ENCODE measurements at places on chromosomes 2 and 18.

- no peak for DNase-seq
These were observed 38.8 kb downstream of the INHBB start for GRCh38 chr2:120384486-120385354.

- no peak for DNase-seq
These were observed 68.6 kb downstream of the KCNS3 start for GRCh38 chr2:17947113-17947512.

- no peak for DNase-seq
These were observed 48.7 kb downstream of the TTC39C start for GRCh38 chr18:24063121-24063731.

- DNase-seq: no peak
These were observed at the start of gene LIMS2 for GRCh38 chr2:127675331-127676261. TSS of gene LIMS2 (minus strand) at chr2:127675530. CDS start at chr2:127675024, 506 bp downstream.

DNA sequence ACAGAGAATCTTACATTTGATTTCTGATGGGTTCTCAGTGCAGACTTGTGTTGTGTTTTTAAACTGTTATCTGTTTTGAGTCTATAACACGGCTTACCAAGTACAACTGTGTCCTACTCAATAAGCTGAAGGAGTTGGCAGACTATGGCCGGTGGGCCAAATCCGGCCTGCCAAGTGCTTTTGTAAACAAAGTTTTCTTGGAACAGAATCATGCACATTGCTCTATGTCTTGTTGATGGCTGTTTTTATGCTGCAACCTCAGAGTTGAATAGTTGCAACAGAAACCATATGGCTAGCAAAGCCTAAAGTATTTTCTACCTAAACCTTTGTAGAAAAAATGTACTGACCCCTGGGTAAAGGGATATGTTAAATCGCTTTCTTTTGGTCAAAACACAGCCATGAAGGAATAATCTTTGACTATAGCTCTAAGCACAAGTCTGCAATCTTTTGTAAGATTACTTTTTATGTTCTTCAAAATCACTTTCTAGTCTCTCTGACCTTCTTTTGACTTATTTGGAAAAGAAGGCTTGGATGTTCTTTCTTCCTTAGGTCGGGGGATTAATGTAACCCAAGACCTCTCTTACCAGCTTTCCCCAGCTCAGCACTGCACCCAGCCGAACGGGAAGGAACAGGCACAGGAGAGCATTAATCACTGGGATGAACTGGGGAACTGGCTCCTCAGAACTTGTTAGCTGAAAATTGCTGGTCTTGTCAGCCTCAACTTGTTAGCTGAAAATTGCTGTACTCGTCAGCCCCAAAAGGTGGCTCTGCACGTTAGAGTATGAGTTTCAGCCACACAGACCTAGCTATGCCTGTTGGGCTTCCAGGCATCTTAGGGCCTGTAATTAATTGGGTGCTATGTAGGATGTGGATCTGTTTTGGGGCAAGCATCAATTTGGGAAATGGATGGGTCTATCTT is 75.4 kb downstream of the CD8B2 start:
- DNase-seq: no peak

- no peak for DNase-seq
These were observed 137.9 kb upstream of the PARD3B start for GRCh38 chr2:204407204-204408014.

DNA sequence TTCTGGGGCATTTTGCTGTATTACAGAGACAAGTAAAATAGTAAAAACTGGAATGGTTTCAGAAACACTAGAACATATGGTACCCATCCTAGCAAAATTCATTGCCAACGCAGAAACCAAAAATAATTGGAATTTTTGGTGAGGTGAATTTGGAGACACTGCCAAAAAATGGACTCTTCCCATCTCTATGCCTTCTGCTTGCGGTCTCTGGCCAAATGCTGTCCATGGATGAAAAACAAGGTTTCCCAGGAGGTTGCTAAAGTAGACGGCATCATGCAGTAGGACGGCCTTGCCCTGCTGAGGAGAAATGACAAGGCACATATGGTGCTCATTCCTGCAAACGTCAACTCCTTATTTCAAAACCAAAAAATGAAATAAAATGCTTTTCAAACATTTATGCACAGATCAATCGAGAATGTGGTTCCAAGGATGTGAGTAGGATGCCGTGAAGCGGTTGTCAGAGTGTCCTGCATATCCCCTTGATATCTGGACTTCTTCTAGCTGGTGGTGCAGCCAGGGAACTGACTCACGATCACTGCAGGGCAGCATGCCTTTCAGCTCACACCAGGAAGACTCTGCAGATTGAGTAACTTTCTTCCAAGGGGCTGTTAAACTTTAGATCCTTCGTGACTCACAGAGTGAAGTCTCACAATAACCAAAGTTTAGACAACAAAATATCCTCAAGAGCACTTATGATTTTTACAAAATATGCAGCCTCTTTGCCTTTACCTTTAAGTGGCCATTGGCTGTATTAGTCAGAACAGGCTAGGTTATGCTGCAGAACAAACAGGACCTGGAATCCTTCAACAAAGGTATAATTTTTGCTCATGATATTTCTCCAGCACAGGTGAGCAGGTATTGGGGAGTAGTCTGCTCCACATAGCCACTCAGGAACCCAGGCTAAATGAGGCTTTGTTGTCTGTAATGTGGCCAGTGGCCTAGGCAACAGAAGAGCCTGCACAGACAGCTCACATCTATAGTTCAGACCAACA is 149.4 kb upstream of the NDUFV2 start:
- no peak for DNase-seq

- DNase-seq: no peak
These were observed 205.8 kb downstream of the SEPTIN10 start for GRCh38 chr2:109408043-109408335.

GRCh38 chr2:232689152-232689910 is 7.8 kb upstream of the GIGYF2 start:
- no peak for DNase-seq

GRCh38 chr2:190927301-190927700 is 46.7 kb downstream of the GLS start:
- no peak for DNase-seq

GRCh38 chr18:29874519-29875098 is 1167.9 kb downstream of the DSC3 start:
- no peak for DNase-seq

DNA sequence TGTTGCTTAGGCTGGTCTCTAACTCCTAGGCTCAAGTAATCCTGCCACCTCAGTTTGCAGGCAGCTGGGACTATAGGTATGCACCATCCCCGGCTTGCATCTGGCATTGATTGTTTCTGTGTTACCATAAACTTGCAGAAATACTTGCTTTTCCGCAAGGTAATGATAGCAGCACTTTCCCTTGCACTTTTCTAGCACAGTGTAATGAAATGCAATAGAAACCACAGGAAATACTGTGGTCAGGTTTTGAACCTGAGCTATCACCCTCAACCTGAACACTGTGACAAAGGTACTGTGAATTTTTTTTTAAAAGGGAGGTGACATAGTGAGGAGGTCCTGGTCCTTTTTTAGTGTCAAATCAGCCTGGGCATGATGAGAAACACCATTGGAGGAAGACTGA is 38.3 kb downstream of the DHRS9 start:
- DNase-seq: no peak

DNA sequence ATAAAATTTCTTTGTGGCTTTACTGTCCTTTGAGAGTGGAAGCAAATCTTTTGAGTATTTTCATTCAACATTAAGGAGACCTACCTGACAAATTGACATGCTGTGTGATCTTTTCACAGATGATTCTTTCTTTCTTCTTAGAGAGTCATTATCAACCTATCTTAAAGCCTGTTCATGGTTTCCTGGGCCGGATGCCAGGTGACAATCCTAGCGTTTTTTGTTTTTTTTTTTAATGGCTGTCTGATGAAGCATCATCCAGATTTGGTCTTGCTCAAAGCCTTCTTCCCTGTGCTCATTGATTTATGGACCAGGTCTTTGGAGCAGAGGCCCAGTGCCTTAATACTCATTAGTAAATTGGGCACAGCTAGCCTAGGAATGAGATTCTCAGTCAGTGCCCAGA is 9.8 kb upstream of the MGAT5 start:
- DNase-seq: no peak

DNA sequence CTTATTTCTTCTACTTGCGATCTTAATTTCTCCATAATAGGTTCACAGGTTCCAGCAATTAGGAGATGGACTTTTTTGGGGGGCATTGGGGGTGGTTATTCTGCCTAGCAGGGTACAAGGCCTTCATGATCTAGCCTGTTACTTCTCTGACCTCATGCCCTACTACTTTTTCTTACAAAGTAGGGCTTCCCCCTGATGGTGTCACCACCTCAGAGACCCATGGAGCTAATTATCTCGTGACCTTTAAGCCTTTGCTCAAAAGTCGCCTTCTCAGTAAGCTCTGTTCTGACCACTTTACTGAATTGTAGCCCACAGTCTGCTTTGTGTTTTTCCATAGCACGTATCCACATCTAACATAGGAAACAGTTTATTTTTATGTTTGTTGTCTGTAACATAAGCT is 458.0 kb downstream of the PARD3B start:
- DNase-seq: no peak

DNA sequence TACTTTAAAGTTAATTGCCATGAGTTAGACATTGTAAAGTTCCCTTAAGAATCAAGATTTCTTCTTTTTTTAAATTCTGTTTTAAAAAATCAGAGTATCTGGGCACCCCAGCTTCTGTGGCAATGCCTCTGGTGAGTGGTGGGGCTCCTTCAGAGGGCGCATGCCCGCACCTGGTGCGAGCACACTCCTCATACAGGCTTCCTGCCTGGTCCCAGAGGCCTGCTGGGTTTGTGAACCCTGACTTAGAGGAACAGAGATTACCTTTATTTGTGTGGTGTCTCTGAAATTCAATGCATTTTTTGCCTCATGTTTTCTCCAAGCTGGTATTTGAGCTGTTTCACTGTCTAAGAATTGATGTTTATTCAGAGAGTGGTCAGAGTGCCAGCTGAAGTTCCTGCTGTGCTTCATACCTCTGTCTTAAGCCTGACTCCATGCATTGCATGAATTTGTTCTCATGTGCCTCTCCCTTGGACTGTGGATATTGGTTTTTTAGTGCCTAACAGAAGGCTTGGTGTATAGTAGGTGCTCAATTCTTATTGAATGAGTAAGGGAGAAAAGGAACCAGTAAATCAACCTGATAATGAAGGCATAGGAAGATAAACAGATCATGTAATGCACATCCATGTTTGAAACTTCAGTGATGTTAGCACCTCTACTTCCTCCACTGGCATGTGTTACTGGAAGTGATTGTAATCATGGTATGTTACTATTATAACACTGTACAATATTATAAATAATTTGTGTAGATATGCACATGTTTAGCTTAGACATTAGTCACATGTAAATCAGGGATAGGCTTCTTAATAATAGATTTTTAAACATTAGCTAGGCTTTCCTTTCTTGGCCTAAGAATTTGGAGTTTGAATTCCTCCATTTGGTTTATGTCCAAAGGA is 29.0 kb downstream of the PHLPP1 start:
- no peak for DNase-seq

GRCh38 chr2:237022533-237022932 is 63.2 kb upstream of the COPS8 start:
- DNase-seq: no peak

DNA sequence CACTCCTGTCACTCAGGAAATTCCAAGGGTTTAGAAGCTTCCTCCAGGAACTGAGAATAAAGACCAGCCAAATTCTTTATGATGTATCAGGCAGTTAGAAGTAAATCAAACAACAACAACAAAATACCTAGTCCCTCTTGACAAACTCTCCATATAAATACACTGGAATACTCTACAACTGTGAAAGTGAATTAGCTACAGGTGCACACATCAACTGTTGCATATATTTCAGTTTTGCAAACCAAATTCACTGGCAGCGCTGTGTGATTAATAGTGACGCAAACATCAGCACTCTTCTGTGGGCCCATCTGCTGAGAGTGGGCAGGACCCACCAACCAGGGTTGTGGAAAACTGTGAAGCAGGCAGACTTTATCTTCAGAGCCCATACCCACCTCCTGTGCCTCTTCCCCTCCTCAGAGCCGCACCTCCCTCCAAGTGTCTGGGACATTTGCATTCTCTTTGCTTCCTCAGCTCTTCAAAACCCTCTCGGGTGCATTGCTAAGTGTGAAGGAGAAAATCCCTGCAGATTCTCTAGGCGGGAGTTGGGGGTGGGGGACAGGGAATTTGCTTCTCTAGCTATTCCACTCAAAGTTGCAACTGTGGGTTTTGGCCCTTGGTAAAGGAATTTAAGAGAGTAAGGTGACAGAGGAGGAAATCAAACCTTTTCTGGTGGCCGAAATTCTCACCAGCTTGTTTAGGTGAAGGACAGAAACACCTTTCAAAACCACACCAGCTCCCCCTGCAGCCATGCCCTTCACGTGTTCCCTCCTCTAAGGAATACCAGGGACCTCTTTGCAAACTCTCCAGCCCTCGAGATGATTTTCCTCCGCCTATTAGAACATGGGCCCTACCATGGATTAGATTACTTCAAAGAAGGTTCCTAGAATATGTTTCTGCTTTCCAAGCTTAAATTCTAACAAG is 119.3 kb downstream of the MRO start:
- no peak for DNase-seq

DNA sequence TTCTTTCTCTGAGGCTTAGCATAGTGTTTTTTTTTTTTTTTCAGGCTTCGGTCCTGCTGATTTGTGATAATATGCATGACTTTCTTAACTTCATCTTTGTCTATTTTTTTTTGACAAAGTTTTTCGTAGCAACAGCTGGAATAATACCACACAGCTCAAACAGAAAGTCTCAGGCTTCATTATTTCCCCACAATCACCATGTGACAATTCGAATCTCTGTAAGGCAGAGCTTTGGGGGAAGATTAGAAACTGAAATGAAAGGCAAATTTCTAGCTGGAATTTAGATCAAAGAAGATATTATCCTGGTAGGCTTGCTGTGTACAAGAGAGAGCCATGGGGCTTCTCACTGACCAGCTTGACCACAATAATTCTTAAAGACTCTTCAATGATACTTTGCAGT is 12.2 kb upstream of the CD28 start:
- DNase-seq: no peak
